ENCODE measurements at places on chromosomes 3 and 15. TPM values are rescaled to one million over a fixed set of nuclear protein-coding genes. Genes with fewer than 3 reads are reported as not detected.

POLQ gene
- 0.85 TPM for total RNA-seq

ISL2 gene
- total RNA-seq: 0.12 TPM

HACD3 gene
- total RNA-seq: 81.9 TPM

SLC9C1 gene
- total RNA-seq: 1.3 TPM

LEKR1 gene
- total RNA-seq: 0.81 TPM

AHSG gene
- total RNA-seq: not detected

ARRDC4 gene
- 121 TPM for total RNA-seq

PPARG gene
- total RNA-seq: 20.8 TPM

SAMD7 gene
- total RNA-seq: not detected

MKRN2 gene
- total RNA-seq: 61.0 TPM

TAGLN3 gene
- total RNA-seq: 0.16 TPM

GPR149 gene
- not detected for total RNA-seq

CSPG4 gene
- 181 TPM for total RNA-seq

PLA2G4B gene
- total RNA-seq: 0.36 TPM

SUSD5 gene
- total RNA-seq: 16.1 TPM

CPB1 gene
- 1.6 TPM for total RNA-seq

MAP2K5 gene
- total RNA-seq: 7.3 TPM

LDHAL6B gene
- not detected for total RNA-seq

CD200 gene
- 0.12 TPM for total RNA-seq

ACY1 gene
- total RNA-seq: 36.9 TPM

Data from hair follicle dermal papilla cell (primary cell).